CD4-positive, alpha-beta T cell (primary cell): ENCODE measurements at places on chromosomes 7 and 10.

- DNase-seq = no peak
Observed at GRCh38 chr7:69765879-69766278, 167.6 kb downstream of the AUTS2 start.

DNA sequence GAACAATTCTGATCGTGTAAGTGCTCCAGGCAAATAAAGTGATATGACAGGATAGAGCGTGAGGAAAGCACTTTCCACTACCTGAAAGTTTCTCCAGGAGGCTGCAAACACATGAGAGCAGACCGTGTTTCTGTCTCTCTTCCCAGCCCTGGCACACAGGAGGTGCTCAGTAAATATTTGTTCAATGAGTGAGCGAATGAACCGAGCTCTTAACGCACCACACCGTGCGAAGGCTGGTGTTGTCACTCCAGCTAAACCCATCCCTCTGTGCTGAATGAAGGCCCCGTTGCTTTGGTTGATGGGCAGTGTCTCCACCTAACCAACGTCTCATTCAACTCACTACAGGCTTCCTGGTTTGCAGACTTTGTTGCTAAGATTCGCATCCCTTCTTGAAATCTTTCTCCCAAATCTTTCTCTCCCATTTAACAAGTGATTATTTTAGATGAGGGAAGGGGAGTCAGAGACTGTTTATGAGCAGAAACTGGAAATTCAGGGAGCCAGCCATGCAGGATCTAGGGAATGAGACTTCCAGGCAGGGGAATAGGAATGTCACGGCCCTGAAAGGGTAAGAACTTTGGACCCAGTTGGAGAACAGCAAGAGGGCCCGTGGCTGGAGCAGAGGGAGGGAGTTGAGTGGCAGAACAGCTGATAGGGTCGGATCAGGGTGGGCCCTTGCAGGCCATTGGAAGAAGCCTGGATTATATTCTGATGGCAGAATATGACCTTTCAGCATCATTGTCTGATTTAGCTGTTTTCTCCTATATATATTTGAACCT, 282.6 kb downstream of the CAMK1D start:
- no peak for DNase-seq

DNA sequence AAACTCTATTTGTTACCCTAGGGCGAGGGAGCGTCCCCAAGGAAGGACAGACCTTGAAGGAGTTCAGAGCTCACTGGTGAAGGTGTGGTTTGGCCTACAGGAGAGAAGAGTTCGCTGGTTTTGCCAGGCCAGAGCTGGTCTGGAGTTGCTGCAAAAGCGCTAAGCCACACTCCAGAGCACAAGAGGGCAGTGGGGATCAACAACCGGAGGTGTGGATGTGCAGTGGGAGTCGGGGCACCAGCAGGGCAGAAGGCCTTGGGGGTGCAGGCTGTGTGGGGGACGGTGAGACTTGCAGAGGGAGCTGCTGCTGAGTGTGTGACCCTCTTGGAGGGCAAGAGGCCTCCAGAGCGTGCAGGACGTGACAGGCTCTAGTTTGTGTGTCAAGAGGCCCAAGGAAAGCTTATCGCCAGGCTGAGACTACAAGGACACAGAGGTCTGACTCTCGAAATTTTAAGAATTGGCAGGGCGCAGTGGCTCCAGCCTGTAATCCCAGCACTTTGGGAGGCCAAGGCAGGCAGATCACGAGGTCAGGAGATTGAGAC, 14.3 kb upstream of the CUL1 start:
- no peak for DNase-seq

DNA sequence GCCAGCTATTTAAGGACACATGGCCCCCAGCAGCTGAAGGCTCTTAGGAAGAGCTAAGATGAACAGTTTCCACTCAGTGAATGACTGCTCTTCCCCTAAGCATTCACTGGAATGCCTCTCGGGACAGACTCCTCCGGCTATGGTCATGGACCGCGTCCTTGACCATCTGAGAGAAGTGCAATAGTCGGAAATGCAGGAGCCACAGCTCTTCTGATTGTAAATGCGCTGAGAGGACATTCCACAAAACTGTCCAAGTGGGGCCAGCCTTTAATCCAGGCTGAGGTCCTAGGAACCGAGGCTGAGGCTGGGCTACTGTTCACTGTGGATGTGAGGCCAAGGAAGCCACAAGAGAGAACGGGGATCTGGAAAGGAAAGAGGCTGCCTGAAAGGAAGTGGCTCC, 162.0 kb upstream of the TMEM72 start:
- DNase-seq = no peak

DNA sequence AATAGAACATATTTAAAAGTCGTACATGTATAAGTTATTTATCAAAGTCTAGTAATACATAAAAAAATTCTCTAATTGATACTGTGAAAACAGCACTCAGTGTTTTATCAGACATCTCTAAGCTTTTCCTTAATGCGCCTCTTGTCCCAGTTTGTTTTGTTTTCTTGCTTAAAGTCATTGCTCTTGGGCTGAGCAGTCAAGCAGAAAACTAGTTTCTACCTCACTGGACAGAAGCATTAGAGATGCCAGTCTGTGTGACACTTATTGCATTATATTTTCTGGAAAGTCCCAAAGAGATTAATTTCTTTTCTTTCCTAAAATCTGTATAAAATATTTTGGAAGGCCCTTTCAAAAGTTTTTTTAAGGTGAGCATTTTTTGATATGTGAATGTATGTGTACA, 236.2 kb downstream of the PCLO start:
- no peak for DNase-seq

- DNase-seq = no peak
Observed at GRCh38 chr10:69057261-69057950, 30.5 kb upstream of the SRGN start.

- no peak for DNase-seq
Observed at GRCh38 chr7:118918556-118918955, 694.1 kb downstream of the ANKRD7 start.

- no peak for DNase-seq
Observed at GRCh38 chr10:45383682-45384330, 9.8 kb downstream of the ALOX5 start.

DNA sequence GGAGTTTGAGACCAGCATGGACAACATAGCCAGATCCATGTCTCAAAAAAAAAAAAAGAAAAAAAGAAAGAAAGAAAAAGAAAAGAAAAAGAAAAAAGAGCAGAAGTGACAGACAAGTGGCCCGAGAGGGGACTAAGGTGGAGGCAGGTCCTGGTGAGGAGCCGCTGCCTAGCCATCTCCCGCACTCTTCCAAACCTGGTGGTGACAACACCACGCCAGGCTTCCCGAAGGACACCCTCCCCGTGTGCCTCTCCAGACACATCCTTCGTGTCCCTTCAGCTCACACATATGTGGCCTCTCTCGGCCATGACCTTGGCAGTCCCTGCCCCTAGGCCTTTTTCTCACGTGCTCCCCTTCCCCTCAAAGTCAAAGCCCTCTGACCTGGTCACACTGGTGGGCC, 36.4 kb downstream of the IFT22 start:
- no peak for DNase-seq

GRCh38 chr7:116671681-116672595, at the start of gene MET:
TSS of gene MET (plus strand) at chr7:116672196. CDS start at chr7:116699085, 26,889 bp downstream.
- no peak for DNase-seq

DNA sequence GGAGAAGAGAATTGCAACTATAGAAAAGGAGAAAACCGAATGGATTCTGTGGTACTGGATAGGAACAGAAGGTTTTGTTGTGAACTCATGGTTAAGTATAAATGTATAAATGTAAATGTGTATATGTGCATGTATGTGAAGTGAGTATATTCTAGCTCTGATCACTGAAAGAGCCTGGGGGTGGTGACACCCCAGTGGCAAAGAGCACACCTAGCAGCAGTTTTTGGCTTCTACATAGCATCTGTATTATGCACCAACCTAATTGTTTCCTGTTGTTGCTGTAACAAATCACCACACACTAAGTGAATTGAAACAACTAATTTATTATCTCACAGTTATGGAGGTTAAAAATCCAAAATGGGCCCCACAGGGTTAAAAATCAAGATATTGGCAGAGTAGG, 455.4 kb downstream of the RPS24 start:
- no peak for DNase-seq

- DNase-seq = no peak
Observed at GRCh38 chr10:32982911-32983909, 25.2 kb upstream of the ITGB1 start.

GRCh38 chr7:128453836-128454804, 1.6 kb upstream of the HILPDA start:
- DNase-seq = no peak

GRCh38 chr7:25552998-25553397, 324.7 kb upstream of the NPVF start:
- DNase-seq = no peak

GRCh38 chr10:84826704-84827103, 498.3 kb downstream of the CCSER2 start:
- DNase-seq = no peak

- no peak for DNase-seq
Observed at GRCh38 chr7:130301501-130302020, 8.6 kb downstream of the CPA4 start.

DNA sequence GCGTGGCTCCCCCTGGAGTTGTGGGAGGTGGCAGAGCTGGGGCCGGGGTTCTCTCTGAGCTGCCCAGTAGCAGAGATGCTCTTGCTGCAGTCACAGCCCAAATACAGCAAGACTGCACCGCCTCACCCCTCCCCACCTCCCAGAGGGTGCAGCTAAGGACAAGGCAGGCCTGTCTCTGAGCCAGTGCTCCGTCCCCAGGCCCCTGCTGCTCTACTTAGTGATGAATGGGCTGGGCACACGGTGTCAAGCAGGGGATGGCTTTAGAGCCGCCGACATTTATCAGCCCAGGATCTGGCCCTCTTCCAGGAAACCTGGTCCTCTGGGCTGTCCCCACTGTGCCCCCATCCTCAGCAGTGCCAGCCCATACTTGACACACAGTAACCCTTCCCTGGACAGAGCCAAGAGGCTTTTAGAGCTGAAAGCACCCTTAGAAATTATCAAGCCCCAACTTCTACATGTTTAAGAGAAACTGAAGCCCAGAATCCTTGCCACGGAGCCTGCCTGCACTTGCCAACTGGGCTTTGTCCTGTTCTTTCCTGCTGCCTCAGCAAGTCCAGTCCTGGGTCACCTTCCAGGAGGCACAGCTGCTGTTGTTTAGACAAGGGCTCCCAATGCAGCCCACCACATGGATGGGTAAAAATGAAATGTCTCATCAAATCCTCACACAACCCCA, 137.1 kb upstream of the UNC5B start:
- DNase-seq = no peak

DNA sequence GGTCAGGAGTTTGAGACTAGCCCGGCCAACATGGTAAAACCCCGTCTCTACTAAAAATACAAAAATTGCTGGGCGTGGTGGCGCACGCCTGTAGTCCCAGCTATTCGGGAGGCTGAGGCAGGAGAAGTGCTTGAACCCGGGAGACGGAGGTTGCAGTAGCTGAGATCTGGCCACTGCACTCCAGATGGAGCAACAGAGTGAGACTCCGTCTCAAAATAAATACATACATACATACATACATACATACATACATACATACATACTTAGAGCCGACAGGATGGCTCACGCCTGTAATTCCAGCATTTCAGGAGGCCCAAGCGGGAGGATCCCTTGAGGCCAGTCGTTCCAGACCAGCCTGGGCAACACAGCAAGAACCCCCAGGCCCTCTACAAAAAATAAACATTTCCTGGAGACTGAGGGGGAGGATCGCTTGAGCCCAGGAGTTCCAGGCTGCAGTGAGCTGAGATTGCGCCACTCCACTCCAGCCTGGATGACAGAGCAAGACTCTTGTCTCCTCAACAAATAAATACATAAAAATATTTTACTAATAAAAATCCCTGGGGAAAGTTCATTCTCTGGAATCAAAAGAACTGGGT, 90.9 kb upstream of the TNRC18 start:
- DNase-seq = no peak

DNA sequence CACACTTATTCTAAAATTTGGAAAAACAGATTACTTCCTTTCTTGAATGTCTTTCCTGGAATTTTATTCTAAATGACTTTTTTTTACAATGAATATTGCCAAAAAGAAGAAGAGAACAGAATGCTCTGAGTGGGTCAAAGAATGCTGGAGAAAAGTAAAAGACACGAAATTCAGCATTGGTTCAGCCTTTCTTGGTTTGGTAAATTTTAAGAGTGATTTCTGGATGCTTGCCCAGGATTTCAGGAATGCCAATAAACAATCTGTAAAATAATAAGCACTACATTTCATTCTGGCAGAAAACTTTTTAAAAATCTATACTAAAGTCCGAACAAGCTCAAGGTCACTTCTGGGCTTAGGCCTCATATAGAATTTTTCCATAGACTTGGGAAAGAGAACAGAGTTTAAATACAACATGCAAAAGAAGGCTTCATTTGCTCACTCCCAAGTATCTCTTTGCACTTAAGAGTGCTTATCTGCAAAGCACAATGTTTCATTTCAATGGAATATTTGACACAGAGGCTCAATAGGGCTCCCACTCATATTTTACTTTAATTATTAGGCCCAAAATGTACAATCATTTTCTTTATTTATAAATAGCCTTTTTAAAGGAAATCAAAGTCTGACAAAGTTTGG, 359.5 kb upstream of the ANKRD30A start:
- DNase-seq = no peak

- DNase-seq = no peak
Observed at GRCh38 chr7:77979219-77979618, 180.6 kb downstream of the PHTF2 start.

DNA sequence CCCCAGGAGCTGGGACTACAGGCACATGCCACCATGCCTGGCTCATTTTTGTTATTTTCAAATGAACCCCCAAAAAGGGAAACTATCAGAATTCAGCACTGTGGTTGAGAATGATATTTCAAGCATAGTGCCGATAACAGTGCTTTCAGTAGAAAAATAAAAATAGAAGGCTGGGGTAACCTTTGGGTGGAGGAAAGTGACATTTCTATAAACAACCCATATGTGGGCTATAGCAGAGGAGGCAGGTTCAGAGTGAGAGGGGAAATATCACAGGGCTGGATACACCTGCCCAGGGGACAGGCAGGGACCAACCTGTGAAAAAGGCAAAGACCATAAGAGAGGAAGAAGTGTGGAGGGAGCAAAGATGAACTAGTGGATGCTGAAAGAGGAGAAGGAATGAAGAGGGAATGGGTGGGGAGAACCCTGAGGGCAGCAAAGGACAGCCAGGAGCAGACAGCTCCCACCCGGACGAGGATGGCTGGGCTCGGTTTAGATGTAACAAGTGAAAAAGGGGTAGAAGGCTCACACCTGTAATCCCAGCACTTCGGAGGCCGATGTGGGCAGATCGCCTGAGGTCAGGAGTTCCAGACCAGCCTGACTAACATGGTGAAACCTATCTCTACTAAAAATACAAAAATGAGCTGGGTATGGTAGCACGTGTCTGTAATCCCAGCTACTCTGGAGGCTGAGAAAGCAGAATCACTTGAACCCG, 56.5 kb downstream of the MAP3K8 start:
- no peak for DNase-seq

- no peak for DNase-seq
Observed at GRCh38 chr7:90173127-90173844, 19.0 kb downstream of the STEAP1 start.

DNA sequence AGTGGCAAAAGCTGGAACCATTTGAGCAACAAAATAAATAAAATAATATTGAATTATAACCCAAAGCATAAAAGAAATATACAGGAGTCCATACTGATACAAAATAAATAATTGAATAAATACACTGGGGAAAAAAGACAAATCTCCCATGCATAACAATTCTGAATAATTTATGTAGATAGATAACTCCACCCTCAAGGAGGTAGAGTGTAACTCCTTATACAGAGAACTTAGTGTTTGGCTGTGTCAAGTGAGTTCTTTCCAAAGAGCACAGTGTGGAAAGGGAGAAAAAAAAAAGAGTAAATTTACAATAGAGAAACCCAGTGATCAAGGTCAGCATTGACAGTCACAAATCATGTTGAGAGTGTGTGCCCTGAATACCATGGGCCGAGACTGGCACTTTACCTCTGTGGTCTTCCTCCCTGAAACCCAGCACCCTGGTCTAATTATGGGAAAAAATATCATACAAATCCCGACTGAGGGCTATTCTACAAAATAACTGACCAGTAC, 5.5 kb downstream of the PIK3AP1 start:
- DNase-seq = no peak
